NCI-H2171 treated with DMSO at 0.1 percent for 48 hours (cell line): ENCODE measurements at places on chromosomes 5 and 9.

- no peak for DNase-seq
These were observed 1174.8 kb downstream of the MAT2B start for GRCh38 chr5:164680216-164680615.

- no peak for DNase-seq
These were observed 249.5 kb upstream of the PTGER4 start for GRCh38 chr5:40430101-40430710.

- no peak for DNase-seq
These were observed 11.2 kb downstream of the DNAJB5 start for GRCh38 chr9:35000535-35001284.

DNA sequence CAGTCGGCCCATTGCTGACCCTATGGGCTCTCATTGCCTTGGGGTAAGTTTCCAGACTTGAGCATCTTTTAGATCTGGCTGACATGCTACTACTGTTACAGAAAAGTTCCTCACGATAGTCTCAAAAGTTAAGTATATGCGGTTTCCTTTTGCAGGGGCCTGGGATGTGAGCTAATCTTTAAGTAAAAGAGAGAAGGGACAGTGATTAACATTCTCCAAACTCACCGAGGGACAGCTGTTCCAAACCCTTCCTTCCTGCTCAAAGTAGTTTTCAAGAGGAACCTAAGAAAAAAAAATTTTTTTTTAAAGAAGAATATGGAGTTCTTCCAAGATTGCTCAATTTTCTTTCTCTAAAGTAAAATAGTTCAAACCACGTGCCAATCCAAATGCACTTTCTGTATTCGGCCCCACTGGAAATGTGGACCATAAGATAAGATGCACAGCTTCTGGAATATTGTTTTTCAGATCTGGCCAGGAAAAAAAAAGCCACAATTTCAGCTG is 168.0 kb upstream of the SPRY4 start:
- no peak for DNase-seq

GRCh38 chr9:93586290-93587057 is 10.1 kb downstream of the PHF2 start:
- no peak for DNase-seq

DNA sequence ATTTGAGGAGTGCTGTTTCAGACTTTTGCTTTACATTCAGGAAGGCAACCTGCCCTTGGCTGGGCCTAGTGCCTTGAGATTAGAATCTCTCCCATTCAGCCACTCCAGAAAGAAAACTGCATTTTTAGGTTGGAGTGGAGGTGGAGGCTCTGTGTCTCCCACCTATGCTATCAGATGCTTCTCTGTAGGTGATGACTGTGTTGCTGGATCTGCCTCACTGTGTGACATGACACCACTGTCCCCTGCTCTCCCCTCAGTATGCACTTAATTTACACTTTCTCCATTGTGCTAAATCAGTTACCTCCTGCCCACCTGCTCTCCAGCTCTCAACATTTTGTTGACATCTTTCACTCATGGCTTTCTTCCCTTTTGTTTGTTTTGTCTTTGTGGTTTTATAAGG is 265.8 kb downstream of the TENT4A start:
- no peak for DNase-seq

GRCh38 chr9:2159521-2160454 is 144.6 kb downstream of the SMARCA2 start:
- no peak for DNase-seq

DNA sequence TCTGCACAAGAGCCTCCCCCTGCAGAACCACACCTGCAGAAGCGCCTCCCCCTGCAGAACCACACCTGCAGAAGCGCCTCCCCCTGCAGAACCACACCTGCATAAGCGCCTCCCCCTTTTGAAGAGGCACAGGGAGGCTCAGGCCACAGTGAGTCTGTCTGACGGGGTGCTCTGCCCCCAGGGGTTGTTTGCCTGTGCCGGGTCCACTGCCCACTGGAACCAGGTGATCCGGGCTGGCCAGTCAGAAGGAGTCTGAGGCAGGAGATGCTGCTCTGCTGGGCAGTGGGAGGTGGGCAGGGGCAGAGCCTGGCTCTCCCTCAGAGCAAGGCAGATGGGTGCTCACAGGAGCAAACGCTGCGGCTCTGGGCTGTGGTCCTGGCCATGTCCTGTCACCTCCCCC is 60.8 kb upstream of the RNU6ATAC start:
- DNase-seq, result no peak

DNA sequence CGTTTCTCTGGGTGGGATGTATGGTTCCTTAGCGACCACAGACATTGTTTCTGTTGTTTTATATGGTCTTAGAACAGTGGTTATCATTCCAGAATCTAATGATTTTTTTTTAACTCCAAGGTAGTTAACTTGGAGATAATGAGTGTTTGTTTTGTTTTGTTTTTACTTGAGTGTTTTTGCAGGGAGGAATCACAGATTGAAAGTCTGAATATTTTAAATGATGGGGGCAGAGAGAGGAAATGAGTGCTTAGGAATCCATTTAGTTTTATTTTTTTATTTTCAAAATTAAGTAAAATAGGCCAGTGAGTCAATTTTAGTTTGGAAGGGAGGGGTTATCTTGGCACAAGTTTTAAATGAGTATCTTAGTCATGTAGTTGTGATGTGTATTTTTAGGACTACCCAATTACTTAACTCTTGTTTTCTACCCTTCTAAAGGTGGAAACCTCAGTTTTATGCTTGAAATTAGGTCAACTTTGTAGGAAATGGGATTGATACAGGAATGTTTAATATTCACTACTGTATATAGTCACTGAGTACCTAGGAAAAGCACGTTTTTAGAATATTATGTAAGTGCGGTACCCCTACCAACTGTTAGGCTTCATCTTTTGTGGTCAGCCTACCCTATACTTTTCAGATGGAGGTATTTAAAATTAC is 2.0 kb downstream of the UBE2R2 start:
- no peak for DNase-seq

DNA sequence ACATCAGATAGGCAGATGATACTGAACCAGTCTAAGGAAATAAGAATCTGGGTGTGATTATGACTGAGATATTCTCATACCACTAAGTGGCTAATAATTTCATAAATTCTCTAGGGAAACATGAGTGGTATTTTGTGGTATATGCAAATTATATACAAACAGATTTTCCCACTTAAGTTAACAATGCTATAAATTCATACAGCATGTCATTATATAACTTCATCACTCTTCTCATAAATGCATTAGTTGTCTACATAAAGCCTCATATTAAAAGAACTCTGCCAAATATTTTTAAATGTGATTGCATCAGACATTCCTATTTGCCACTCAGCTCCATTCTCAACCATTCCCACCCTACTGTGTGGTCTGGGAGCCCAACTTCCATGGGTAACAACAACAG is 226.5 kb downstream of the TLE1 start:
- no peak for DNase-seq

- DNase-seq, result peak; percentile 82
These were observed 1046.2 kb upstream of the DMAC1 start for GRCh38 chr9:8845808-8846207.

- DNase-seq, result peak; percentile 81
These were observed 63.6 kb downstream of the PALM2AKAP2 start for GRCh38 chr9:109843641-109844040.

- DNase-seq, result peak; percentile 4
These were observed 375 bp downstream of the NOP16 start for GRCh38 chr5:176388003-176388443.

DNA sequence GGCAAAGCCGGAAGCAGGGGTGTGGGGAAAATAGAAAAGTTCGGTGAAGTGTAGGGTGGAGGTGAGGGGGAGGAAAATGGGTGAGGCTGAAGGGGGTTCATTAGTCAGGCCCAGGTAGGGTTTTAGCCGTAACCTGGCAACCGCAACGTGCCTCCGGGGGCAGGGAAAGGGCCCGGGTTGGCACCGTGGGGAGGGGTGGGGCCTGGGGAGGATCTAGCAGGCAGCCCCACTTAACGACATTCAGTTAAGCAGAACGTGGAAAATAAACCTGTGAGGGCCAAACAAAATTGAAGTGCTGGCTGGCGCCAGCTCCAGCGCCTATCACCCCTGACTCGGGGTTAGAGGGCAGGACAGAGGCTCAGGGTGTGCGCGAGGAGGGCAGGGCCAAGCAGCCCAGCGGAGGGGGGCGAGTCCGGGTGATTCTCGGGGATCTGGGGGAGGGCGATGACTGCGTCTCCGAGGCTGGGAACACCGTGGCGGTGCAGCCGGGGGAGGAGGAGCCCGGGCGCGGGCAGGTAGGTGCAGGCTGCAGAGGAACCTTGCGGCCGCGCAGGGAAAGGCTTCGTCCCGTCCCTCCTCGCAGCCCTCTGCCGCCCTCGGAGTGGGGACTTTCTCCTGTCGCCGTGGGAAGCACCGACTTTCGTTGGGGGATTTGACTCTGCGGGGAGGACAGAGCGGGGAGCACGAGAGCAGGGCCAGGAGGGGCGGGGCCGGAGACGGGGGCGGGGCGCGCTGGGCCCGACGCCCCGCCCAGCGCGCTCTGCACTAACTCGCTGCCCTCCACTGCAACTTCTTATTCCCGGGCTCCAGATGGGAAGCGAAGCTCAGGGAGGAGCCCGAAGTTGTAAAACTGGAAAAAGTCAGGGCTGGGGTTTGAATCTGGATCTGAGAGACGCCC is 5.1 kb downstream of the RGS14 start:
- DNase-seq, result peak; percentile 47

DNA sequence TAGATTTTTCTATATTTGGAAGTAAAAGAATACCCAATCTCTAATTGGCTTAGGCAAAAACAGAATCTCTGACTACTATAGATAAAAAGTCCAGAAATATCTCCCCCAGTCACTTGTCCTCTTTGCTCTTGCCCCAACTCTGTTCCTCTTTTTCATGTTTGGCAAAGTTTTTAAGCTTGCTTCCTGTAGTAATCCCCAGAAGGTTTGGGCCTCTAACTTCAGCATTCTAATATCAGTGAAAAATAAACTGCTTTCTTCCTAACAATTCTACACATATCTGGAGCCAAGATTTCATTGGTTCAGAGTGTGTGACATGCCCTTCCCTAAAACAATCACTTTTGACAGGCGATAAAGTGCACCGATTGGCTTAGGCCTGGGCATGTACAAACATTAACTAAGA is 1680.3 kb downstream of the MAT2B start:
- no peak for DNase-seq

- no peak for DNase-seq
These were observed 917.6 kb upstream of the DMAC1 start for GRCh38 chr9:8717146-8717545.

DNA sequence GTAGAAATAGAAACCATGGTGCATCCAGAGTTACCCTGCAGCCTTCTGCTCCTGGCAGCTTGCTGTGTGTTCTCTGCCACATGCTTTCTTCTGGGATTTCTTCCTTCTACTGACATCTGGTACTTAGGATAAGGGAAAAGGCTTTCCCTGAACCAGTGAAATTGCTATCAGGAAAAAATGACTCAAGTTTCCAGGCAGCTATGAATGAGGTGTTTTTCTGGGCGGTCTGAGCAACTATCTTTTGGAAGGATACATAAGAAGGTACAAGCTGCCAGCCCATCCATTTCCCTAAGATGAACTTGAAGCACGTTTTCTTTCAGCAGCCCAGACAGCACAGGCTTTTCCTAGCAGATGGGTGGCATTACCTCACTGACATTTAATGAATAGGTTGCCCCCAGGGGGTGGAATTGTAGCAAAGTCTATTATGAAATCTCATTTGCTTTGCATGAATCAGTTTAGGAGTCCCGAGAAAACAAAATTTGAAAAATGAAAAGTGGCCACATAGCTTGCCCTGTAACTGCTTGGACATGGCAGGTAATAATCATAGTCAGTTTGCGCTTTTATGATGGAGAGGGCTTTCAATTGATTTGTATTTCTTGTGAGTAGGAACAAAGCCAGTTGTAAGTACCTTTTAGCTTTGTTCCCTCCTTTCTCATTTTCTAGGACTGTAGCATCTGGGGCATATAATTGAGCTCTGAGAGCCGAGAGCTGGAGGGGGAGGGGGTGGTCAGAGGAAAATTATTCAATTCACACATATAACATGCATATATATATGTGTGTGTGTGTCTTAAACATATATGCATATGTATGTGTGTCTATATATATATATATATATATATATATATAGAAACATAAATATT is 108.5 kb downstream of the C9orf152 start:
- DNase-seq, result peak; percentile 98

- DNase-seq, result no peak
These were observed 110.5 kb upstream of the EQTN start for GRCh38 chr9:27407491-27407890.

- DNase-seq, result no peak
These were observed 6.4 kb upstream of the EGR1 start for GRCh38 chr5:138458856-138459255.

DNA sequence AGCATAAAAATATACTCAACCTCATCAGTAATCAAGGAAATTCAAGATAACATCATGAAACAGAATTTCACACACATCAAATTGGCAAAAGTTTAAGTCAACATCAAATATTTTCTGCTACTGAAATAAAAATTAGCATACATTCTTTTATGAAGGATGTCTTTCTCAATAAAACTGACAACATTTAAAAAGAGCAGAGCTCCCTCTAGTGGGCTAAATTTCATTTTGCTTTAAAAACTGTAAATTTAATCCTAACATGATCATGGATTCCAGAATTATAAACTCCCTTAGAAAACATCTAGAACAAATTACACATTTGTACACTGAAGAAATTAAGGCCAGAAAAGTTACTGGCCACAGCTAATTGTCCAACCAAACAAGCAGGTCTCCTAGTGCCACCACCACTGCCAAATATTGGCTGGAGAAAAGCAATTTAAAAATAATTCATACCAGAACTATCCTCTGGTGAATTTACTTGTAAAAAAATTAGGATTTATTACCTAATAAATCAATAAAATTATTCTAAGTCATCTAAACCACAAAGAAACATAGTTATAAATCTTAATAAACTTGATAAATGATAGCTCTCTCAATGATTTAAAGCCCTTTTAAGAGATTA is 31.2 kb downstream of the DEPDC1B start:
- DNase-seq, result peak; percentile 12

DNA sequence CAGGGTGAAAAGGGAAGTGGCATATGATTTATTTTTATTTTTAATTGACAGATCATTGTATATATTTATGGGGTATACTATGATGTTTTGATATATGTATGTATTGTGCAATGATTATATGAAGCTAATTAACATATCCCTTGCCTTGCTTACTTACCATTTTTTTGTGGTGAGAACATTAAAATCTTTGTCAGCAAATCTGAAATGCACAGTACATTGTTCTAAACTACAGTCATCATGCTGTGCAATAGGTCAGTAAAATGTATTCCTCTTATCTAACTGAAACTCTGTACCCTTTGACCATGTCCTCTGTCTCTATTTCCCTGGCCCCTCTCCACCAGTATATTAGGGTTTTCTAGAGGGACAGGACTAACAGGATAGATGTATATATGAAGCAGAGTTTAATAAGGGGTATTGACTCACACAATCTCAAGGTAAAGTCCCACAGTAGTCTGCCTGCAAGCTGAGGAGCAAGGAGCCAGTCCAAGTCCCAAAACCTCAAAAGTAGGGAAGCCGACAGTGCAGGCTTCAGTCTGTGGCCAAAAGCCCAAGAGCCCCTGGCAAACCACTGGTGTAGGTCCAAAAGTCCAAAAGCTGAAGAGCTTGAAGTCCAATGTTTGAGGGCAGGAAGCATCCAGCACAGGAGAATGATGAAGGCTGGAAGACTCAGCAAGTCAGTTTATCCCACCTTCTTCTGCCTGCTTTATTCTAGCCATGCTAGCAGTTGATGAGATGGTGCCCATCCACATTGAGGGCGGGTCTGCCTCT is 122.2 kb upstream of the FBXL7 start:
- no peak for DNase-seq

GRCh38 chr5:35762368-35762767 is 94.3 kb upstream of the IL7R start:
- DNase-seq, result no peak

- no peak for DNase-seq
These were observed 48.5 kb downstream of the RFX3 start for GRCh38 chr9:3477236-3477834.

- no peak for DNase-seq
These were observed 5.3 kb downstream of the RALGDS start for GRCh38 chr9:133115604-133116345.

GRCh38 chr5:19496056-19496455 is 491.9 kb downstream of the CDH18 start:
- DNase-seq, result no peak
